D341Med (cell line): ENCODE measurements at places on chromosomes 11 and 22.

DNA sequence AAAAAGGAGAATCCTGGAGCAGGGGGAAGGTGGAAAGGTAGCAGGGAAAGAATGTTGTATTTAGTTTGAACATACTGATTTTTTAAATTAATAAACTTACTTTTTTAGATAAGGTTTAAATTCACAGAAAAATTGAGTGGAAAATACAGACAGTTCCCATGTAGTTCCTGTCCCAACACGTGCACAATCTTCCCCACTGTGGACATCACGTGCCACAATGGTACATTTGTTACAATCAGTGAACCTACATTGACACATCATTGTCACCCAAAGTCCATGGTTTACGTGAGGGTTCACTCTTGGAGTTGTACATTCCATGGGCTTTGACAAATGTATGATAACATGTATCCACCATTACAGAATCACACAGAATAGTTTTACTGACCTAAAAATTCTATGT, 10.5 kb upstream of the PICALM start:
- DNase-seq = no peak

GRCh38 chr11:59271247-59271755, 58.6 kb upstream of the MPEG1 start:
- DNase-seq = no peak

- DNase-seq = no peak
Observed at GRCh38 chr22:25452116-25452700, 112.3 kb upstream of the GRK3 start.

GRCh38 chr11:115678942-115679341, 174.7 kb upstream of the CADM1 start:
- DNase-seq = no peak

GRCh38 chr22:46224044-46224897, 25.8 kb downstream of the CDPF1 start:
- peak; percentile 27 for DNase-seq

GRCh38 chr11:45856044-45856468, 8.8 kb downstream of the CRY2 start:
- no peak for DNase-seq

DNA sequence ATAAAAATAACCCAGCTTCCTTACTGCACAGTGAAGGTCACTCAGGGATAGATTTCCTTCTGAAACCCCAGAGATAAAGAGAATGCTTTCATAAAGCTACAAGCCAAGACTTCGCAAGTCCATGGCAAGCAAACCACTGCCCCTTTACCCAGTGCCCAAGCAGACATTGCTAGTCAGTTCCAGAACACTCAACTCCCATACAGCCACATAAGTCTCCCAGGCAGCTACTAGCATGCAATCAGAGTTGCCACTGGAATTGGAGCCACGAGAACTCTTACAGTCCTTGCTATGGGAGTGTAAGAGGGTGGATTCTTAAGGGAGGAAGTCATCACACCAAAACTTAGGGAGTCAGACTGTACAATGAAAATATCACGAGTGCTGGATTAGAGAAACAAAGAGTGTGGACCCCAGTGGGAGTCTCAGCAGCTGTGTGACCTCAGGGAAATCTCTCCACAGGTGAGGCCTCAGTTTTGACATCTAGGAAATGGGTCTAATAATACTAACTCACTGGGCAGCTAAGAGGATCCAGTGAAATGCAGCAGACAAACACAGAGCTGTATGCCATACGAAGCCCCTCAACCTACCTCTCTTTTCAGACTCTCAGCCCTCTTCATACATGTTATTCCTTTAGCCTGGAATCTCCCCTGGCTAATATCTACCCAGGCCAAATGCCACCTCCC, 526.6 kb downstream of the MN1 start:
- no peak for DNase-seq

- no peak for DNase-seq
Observed at GRCh38 chr11:112167145-112167544, at the start of gene TEX12. Gene TEX12, plus strand, starts transcription at chr11:112167372. Its CDS starts 1,897 bp downstream, at chr11:112169269.

- DNase-seq = peak; percentile 97
Observed at GRCh38 chr22:29479417-29480261, at the start of gene NEFH. Gene NEFH, plus strand, starts transcription at chr22:29480218. Its CDS starts 45 bp downstream, at chr22:29480263.
